ENCODE measurements at places on chromosomes 7 and 10.
A peak's percentile ranks its signal among the peaks of the same experiment; 100 is the strongest.

GRCh38 chr10:119893074-119893473 is 544 bp downstream of the SEC23IP start:
- DNase-seq, result no peak

GRCh38 chr7:89028319-89028718 is 232.8 kb upstream of the TEX47 start:
- no peak for DNase-seq

GRCh38 chr7:30159163-30159562 is 24.4 kb downstream of the MTURN start:
- DNase-seq, result peak; percentile 68

DNA sequence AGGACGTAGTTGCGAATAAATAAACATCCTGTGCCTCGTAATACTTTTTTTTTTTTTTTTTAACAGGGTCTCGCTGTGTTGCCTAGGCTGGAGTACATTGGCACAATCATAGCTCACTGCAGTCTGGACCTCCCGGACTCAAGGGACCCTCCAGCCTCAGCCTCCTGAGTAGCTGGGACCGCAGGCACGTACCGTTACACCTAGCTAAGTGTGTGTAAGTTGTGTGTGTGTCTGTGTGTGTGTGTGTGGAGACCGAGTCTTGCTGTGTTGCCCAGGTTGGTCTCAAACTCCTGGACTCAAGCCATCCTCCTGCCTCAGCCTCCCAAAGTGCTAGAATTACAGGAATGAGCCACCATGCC is 573 bp upstream of the PON2 start:
- DNase-seq, result no peak

- DNase-seq, result no peak
These were observed 136.6 kb downstream of the AHR start for GRCh38 chr7:17434841-17435692.

DNA sequence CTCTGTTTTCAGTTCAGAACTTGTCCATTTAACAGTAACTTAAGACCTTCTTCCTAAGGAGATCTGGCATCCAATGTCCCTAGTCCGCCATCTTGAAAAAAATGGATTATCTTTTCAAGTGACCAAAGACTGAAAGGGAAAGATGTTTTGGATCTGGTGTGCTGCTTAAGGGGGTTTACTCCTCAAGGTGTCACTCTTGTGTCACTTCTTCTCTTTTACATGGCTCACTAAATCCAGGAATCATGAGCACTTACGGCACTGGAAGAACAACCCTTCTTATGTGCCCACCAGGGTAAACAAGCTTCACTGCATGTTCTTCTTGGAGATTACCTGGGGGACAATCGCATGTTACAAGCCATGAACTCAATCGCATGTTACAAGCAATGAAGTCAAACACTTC is 43.7 kb downstream of the ANXA8 start:
- no peak for DNase-seq

- no peak for DNase-seq
These were observed 135.5 kb downstream of the TMEM26 start for GRCh38 chr10:61317706-61318105.

GRCh38 chr7:22681312-22681711 is 45.7 kb upstream of the IL6 start:
- DNase-seq, result peak; percentile 22

GRCh38 chr10:126564326-126564888 is 106.1 kb downstream of the C10orf90 start:
- peak; percentile 3 for DNase-seq

- peak; percentile 90 for DNase-seq
These were observed 35.5 kb downstream of the IKZF1 start for GRCh38 chr7:50339990-50340500.

- no peak for DNase-seq
These were observed 140.8 kb downstream of the DGKB start for GRCh38 chr7:14761510-14762296.

GRCh38 chr7:138880881-138881578 is 83.0 kb upstream of the ATP6V0A4 start:
- DNase-seq, result no peak

- no peak for DNase-seq
These were observed 3.0 kb downstream of the CLRN3 start for GRCh38 chr10:127889605-127890195.

DNA sequence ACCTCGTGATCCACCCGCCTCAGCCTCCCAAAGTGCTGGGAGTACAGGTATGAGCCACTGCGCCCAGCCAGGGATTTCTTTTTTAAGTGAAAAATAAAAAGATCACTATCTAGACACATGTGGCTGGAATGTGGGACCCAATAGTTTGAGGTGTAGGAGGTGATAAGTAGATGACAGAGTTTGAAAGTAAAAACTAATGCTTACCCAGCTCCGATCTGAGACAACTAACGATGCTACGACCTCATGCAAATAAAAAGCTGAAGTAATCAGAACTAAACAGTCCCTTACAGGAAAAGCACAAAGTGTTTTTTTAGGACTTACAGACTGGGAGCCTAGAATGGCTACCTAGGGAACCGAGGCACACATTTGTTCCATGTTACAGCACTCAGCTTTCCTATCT is 23.0 kb downstream of the PCGF6 start:
- no peak for DNase-seq

DNA sequence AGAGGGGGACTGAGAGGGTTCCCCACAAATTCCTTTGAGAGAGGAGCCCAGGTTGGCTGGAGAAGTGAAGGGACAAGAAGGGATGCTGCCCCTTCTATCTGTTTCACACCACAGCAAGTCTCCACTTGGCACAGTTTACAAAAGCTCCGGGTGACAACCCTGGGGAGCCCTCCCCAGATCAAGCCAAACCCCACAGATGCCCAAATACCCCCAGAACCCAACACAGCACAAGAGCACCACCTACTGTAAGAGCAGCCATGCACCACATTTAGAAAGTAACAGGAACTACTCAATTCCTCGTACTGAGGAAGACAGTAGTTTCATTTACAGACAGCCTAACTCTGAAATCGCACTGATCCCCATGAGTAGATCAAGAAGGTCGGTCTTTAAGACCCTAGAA is 67.8 kb upstream of the ATP6V0A4 start:
- peak; percentile 76 for DNase-seq

- DNase-seq, result no peak
These were observed 553.9 kb downstream of the CNTNAP2 start for GRCh38 chr7:146670532-146670931.

GRCh38 chr10:110077436-110078130 is 69.8 kb downstream of the ADD3 start:
- DNase-seq, result peak; percentile 67
